Head of caudate nucleus (tissue), 42 donors: ENCODE measurements at places on chromosomes 2 and 18.
A peak's percentile ranks its signal among the peaks of the same experiment; 100 is the strongest.

DNA sequence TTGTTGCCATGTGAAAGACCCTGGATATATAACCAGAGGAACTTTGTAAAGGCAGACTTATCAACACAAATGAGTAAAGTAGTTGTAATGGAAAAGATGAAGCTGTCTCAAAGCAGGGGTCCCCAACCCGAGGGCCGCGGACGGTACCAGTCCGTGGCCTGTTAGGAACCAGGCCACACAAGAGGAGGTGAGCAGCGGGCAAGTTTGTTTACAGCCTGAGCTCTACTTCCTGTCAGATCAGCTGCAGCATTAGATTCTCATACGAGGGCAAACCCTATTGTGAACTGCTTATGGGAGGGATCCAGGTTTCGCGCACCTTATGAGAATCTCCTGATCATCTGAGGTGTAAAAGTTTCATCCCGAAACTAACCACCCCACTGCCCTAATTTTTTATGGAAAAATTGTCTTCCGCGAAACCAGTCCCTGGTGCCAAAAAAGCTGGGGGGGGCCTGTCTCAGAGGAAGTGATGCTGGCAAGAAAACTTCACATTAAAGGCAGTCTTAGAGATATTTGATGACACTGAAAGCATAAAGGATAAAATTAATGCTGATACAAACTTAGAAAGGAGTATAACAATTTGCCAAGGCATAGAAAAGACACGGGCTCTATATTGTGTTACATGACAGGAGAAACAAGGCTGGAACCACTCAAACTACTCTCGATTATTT lies 57.5 kb upstream of the MSTN start:
- DNase-seq = no peak

GRCh38 chr2:74205596-74205995 lies 7.2 kb downstream of the MTHFD2 start:
- DNase-seq = no peak

GRCh38 chr2:43522177-43522576 lies 73.7 kb downstream of the THADA start:
- DNase-seq = no peak

DNA sequence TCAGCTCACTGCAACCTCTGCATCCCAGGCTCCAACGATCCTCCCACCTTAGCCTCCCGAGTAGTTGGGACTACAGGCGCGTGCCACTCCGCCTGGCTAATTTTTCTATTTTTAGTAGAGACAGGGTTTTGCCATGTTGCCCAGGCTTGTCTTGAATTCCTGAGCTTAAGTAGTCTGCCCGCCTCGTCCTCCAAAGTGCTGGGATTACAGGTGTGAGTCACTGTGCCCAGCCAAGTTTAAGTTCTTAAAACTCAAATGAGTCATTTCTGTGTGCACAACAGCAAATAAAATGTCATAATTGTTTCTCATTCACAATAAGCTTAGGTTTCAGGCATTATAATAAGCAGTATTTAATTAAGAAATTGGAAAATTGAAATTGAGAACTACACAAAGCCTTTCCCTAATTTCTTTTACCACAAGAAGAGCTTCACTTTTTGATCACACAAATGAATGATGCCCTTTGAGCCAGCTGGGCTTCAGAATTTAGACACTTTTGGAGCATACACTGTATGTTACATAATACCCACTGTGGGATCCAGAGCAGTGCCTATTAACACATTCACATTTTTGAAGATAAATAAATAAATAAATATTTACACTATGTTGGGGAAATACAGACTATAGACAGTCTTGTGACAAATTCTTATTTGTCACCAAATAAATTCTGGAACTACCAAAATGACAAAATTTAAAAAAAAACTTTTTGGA lies 8.6 kb upstream of the ME2 start:
- no peak for DNase-seq

DNA sequence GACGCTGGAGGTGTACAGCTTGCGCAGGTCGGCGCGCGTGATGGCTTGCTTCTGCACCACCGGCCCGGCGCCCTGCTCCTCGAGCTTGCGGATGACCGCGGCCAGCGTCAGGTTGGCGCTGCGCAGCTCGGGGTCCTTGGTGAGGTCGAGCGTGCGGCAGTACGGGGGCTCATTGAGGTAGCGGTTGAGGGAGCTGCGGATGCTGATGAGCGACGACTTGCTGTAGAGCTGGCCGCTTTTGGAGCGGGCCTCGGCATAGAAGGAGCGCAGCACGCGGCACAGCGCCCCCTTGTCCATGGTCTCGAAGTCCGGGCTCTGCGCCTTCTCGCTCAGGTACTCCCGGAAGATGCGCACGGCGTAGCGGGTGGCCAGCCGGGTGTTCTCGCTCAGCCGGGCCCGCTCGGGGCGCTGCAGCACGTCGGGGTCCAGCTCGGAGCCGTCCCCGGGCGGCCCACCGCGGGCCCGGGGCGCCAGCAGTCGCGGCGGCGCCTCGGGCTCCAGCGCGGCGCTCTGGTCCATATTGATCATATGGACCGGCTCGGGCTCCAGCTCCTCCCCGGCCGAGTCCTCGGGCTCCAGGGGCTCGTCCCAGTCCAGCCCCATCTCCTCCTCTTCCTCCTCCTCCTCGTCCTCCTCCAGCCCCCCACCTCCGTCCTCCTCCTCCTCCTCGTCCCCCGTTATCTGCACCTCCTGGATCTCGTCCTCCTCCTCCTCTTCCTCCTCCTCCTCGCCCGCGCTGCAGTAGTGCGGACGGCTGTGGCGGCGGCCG lies 523 bp downstream of the KCTD1 start:
- DNase-seq = peak; percentile 91

DNA sequence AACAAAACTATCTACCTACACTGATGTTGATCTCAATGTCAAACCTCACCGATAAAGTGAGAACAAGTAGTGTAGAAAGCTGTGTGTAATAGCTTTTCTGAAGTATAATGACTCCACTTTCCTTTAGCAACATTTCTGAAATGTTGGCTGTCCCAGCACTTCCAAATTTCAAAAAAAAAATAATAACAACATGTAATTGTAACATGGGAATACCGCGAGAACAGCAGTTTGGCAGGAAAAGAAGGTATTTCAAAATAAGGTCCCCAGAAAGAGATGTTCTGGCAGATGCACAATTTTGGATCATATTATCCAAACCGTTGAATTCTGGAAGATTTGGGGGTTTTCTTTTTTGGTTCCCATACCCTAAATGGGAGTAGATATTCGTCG lies 352.0 kb downstream of the ARHGAP15 start:
- no peak for DNase-seq

DNA sequence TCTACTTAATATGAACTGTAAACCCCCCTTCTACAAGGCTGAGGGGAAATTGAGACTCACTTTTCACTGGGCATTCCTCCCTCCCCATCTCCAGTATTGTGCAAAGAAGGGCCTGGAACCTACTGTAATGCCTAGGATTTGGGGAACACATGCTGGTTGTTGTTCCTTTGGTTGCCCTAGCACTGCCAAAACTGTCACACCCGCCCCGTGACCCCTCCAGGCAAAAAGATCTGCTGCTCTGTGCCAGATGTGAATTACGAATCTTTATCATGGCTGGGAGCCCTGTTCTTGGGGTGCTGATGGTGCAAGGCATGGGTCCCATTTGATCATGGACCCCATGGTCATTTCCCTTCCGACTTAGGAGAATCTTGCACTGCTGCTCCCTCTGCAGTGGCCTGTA lies 95.4 kb downstream of the CABLES1 start:
- no peak for DNase-seq

DNA sequence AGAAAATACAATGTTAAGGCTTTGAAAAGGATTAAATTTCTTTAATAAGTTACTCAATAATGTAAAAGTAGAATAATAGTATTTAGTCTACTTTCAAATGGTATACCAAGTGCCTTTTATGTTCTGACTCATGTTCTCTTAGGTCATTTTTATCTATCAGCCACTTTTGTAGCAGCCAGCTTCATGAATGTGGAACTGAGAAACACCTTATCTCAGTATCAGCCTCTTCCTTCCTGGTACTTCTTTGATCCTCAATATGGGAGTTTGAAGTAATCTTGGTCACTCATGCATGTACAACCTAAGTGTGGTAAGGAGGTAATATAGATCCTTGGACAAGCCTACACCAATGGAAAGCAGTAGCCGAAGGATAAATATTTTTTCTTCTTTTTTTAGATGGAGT lies 180.4 kb upstream of the NRXN1 start:
- no peak for DNase-seq

DNA sequence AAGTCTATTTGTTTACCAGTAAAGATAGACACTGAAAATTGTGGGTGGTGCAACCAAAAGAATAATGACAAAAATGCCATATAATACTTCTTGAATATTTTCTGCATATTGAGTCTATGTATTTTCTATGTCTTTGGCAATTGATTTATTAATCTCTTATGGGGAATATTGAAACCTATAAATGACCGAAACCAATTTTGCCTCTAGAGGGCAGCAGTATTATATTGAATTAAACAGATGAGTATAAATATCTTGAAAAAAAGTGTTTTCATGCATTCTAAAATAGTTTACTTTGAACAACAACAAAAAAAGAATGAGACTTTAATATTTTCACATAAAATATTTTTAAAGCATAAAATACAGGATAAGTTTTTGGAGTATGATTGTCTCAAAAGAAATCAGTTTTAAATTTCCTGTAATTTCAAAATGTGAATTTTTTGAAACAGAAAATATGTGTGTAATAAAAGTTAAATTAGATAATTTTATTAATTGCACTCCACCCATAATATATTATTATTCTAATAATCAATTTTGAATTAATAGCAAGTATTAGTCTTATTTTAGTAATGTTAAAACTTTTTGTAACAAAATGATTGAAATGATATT lies 49.9 kb upstream of the CALCRL start:
- no peak for DNase-seq

- DNase-seq = no peak
These were observed 421.1 kb upstream of the RAB12 start for GRCh38 chr18:8188184-8188583.

DNA sequence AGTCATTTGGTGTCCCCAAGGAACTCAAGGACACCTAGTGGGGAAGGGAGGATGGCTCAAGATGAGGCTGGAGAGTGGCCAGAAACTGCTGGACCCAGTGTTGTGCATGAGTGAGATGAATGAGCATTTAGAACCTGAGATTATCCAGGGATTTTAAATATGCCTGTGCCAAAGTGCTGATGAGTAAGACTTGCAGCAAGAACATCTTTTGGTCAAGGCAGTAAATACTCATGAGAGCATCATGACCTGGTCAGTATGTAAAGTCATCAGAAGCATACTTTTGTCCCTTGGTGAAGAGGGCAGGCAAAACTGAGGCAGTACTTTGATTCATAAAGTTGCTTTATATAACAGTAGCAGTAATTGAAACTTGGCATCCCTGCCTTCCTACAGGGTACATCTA lies 3.1 kb upstream of the SPP2 start:
- no peak for DNase-seq

DNA sequence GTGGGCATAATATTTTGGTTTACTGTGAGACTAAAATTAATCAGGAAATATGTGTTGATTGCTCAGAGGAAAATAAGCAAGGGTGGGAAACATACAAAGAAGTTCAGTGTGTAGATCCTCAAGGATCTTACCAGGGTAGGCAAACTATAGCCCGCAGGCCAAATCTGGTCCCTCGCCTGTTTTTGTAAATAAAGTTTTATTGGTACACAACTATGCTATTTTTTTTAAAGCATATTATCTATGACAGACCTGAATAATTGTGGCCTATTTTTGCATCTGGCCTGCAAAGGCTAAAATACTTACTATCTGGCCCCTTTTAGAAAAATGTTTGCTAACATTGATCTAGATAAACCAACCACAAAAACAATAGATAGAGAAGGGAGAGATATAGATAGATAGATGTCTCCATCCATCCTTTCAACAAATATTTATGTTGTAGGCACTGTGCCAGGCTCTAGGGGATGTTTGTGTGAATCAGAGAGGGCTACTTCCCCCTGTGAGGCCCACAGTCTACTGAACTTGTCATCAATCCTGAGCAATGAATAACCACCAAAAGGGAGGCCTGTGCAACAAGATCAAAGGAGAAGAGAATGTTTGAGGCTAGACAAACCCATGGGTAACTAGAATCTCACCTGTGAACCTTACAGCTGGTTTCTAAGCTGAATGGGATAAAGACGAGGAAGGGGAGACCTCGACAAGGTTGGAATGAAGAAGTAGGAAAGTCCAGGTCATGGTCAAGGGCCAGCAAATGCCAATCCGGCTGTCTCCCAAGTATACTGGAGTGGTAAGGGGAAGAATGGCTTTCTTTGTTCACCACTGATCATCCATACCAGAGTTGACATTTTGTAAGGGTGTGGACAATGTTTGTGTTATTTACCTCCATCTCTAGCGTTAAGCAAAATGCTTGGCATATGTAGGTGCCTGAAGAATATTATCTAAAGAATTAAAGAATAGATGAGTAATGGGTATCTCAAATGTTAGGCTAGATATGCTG lies 23.6 kb downstream of the ALPK2 start:
- no peak for DNase-seq

DNA sequence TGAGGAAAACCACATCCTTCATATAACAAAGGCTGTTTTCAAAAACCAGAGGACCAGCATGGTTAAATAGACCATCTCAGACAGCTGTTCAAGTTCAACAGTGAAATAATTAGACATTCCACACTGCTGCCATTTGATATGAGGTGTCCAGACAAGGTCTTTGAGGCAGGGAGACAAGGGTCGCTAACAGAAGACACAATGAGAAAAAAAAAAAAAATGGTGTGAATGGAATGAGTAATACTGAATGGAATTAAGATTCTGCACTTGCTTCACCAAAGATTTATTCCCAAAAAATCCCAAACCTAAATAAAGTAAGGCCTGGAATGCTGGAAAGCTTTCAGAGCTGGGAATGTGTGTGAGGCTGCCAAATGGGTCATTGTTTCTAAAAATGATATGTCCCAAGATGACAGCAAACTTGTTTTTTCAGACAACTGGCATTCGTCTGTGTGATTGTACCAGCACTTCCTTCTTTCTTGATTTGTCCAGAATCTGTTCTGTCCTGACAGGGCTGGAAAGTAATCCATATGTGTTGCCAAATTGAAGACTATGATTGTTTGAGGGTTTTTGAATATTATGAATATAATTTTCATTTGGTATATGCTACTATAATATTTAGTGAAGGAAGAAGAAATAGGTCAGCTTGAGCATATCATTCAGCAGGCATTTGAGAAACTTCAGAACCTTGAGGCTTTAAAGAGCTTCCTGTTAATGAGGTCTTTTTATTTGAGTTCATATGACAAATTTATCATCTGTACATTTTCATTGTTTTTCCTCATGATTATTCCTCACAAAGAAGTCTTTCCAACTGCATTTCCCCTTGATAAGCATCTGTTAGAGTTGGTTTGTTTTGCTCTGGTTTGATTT lies 85.2 kb upstream of the ITGA4 start:
- DNase-seq = no peak

- no peak for DNase-seq
These were observed 2.7 kb downstream of the NCK2 start for GRCh38 chr2:105747254-105747894.

- no peak for DNase-seq
These were observed 315.4 kb downstream of the CDH2 start for GRCh38 chr18:27861539-27861938.

- no peak for DNase-seq
These were observed 6.1 kb upstream of the TBC1D8 start for GRCh38 chr2:101157272-101157671.

DNA sequence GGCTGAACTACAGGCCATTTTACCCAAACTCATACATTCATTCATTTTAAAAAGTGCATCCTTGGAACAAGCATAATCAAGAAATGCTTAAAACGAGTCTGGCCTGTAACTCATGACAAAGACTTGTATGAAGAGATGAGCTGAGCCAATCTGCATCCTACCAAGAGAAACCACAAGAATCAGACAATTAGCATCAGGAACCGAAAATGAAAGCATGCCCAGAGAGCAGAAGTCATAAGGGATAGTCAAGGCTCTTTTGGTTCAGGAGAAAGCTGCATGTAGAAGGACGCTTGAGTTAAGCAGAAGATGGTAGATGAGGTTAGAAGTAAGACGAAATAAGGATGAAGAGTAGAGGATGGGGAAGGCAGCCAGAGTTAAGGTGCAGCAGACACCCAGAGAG lies 137.0 kb upstream of the CTNNA2 start:
- DNase-seq = no peak
